ENCODE measurements at places on chromosomes 13 and 19. TPM values are rescaled to one million over a fixed set of nuclear protein-coding genes. Genes with fewer than 3 reads are reported as not detected.

DNA sequence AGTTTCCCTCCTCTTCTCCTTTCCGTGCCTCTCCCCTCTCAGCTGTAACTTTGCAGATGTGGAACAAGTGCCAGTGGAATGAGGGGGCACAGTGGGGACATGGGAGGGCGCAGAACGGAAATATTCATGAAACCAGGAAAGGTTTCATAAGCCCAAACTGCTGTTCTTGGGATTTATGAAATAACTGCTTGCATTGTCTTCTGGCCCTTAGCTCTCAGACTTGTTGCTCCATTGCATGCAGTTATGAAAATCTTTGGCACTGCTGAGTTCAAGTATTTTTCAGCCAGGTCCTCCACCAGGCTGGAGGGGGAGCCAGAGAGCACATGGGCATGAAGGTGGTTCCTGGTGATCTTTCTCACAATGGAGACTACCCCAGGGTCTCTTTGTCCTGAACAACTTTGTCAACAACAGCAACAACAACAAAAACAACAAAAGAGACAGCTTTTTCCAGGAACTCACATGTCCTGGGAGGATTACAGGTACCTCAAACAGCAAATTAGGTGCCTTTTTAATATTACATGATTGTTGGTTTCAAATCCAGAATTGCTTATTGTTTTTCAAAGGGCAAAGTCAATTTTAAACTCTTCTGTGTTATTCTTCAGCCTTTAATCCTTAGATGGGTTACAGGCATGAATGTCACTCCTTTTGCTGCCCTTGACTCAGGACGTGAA is 1.5 kb downstream of the RGCC start:
- no peak for DNase-seq

- DNase-seq = no peak
Measured at GRCh38 chr13:62176051-62176450, 760.4 kb upstream of the PCDH20 start.

- DNase-seq = no peak
Measured at GRCh38 chr19:13621413-13621812, 115.1 kb upstream of the CACNA1A start.

GRCh38 chr19:42150911-42151361 is 18.7 kb upstream of the POU2F2 start:
- DNase-seq = no peak

DNA sequence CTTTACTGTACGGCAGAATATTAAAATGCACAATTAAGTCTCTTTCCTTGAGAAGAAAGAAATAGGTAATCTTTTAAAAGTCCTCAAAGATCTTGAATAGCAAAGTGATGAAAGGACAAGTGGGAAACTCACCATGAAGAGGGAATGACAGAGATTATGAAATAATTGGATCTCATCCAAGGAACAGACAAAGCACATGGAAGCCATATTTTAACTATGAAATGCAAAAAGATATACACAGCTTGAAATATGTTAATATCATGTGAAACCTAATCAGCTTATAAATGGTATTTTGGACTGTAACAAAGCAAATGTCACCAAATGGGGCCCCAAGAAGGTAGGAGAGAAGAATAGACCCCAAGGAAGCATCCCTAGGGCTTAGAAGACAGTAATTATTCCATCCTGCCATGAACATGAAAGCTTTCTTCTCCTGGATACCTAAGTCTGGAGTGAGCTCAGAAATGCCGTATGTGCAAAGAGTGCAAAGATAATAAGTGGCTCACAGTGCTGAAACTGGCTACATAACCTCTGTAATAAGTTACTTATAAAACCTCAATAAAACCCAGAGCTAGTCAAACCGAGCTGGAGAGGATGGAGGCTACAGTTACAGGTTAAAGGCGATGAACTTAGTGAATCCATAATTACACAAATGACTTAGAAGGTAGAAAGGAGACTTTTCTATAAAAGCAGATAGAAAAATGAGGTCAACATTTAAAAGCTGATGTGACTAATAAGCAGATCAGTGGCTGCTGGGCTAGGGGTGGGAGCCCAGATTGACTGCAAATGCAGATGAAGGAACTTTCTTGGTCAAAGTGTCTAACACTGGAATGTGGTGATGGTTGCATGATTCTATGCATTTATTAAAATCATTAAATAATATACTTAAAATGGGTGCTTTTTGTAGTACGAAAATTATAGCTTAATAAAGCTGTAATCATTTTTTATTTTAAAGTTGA is 34.4 kb downstream of the DCLK1 start:
- no peak for DNase-seq

- no peak for DNase-seq
Measured at GRCh38 chr13:61960981-61961380, 545.3 kb upstream of the PCDH20 start.

DNA sequence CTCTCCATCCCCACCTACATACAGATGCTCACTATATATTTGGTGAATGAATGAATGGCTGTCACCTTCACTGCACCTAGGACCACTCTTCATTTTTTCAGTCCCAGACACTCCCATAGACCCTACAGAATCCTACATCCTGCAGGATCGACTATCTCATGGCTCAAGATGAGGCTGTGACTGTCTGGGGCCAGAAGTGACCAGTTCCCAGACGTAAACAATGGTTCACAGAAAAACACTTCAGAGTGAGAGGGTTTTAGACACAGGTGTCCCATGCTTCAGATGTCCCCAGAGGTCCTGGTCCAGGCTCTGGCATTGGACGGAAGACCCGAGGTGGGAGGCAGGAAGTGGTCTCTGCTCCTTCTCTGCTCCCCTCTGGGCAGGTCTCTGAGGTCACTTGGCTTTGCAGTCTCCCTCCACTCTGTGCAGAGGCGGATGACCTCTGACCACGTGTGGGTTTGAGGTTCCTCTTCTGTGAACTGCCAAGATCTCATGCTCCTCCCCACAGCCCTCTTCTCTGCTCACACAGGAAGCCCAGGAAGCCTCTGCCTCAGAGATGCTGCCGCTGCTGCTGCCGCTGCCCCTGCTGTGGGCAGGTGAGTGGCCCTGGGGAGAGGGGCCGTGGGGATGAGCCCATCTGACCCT is 24.9 kb downstream of the SIGLEC7 start:
- no peak for DNase-seq

DNA sequence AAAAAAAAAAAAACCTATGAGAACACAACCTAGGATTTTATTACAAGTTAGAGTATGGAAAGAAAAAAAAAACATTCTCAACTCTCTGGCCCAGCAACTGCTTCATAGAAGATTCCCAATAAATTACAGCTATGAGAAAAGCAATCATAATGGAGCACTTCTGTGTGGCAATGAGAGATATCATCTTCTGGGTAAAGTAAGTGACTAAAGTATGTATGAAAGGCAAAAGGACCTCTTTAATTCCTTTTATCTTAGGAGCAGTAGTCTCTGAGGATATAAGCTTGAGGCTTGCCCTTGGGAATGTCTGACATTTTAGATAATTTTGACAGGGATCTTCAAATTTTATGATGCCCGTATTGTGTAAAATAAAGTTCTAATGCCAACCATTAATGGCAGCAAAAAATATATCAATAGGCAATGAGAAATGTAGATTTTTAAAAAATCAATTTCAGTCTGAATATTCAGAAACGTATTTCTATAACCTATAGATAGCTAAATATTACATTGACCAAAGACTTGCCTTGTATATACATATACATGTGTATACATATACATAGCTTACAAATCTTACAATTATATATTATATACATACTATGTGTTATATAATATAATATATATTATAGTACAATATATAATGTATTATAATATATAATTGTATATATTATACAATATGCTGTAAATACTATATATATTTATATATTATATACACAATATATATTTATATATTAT is 823.9 kb upstream of the SLITRK1 start:
- DNase-seq = no peak

DNA sequence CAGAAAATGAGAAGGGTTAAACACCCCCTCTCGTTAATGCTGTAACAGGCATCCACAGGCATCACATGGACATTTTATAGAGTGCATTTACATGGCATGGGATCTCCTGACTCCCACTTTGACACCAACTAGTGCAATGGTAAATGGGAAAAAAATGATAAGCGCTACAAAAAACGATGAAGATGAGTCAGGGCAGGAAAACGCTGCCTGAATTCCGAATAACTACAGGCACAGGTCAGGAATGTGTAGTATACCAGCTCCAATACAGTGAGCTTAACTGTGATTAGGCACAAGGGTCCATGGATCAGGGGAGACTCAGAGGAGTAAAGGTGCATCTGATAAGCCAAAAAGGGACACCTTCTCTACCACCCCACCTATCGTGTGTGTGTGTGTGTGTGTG is 223.6 kb downstream of the FOXO1 start:
- no peak for DNase-seq

- no peak for DNase-seq
Measured at GRCh38 chr13:110115591-110115990, 191.4 kb downstream of the COL4A1 start.

GRCh38 chr19:29329460-29330134 is 116.6 kb upstream of the UQCRFS1 start:
- DNase-seq = no peak

DNA sequence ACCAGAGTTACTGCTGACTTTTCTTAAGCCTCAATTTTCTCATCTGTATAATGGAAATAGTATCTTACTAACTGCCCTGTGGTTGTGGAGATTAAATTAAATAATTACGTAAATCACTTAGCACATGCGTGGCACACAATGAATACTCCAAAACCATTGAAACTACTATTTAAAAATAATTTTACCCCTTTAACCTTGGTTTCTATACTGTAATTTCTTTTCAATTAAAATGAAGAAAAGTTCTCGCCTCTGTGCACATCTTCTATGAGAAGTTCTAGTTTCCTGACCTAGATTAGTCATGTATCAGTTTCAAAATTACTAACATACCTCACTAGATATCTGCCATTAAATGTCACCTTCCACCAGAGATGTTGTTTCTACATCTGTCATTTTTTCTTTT is 5.7 kb downstream of the SLITRK1 start:
- DNase-seq = no peak

- DNase-seq = no peak
Measured at GRCh38 chr19:28023064-28023463, 1189.9 kb downstream of the UQCRFS1 start.

Gene FGF9
- total RNA-seq = 1.1 TPM

Gene SIGLEC12
- 0.40 TPM for total RNA-seq

Gene SHANK1
- total RNA-seq = 4.0 TPM

Gene NEK5
- total RNA-seq = 2.4 TPM

Gene PPP1R13L
- 2.9 TPM for total RNA-seq

Gene DHDH
- not detected for total RNA-seq

Gene KLK6
- total RNA-seq = not detected

Gene ZNF787
- total RNA-seq = 21.5 TPM

Gene GJA3
- total RNA-seq = 0.37 TPM

Gene GAPDHS
- total RNA-seq = not detected
